ENCODE measurements at places on chromosomes 1 and 21.

DNA sequence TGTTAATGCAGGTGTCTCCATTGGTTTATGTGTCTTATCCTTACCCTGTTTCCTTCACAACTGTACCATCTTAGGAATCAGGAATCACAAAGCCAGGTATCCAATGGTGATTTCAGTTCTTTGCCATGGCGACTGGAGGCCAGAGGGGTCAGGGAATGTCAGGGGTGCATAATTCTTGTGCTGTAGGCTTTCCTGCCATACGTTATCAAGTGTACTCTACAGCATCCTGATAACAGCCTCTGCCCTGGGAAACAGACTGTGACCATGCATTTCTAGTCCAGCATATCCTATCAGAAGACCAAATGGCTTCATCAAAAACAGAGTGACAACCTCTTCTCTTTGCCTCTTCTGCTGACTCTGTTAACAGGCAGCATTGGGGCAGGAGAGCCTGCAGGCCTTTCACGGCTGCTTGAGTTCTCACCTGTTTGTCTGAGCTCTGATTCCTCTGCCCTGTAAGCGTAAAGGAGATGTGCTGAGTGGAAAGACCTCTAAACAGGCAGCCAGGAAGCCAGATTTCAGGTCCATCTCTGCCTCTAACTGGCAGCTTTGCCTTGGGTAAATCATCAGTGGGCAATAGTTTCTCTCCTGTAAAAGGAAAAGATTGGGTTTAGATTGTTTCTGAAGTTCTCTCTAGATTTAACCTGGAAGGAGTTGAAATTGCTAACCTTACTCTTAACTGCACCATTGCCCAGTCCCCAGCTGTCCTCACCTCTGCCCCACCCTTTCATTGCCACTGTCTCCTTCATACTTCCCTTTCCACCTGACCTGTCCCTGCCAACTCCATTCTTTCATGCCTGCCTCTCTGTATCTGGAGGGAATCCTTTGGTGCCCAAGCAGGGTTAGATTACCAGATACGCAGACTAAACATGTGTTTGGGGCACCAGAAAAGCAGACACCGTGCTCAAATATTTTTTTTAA lies 80.2 kb downstream of the LRRC8D start:
- H3K4me3 ChIP-seq = no peak overlapping the region
- no peaks in the 10 kb centered on the region for H3K4me1 ChIP-seq
- DNase-seq = no peak
- no peak overlapping the region for H3K27ac ChIP-seq
- H3K27me3 ChIP-seq = no peaks in the 10 kb centered on the region
- H3K36me3 ChIP-seq = no peaks in the 10 kb centered on the region

DNA sequence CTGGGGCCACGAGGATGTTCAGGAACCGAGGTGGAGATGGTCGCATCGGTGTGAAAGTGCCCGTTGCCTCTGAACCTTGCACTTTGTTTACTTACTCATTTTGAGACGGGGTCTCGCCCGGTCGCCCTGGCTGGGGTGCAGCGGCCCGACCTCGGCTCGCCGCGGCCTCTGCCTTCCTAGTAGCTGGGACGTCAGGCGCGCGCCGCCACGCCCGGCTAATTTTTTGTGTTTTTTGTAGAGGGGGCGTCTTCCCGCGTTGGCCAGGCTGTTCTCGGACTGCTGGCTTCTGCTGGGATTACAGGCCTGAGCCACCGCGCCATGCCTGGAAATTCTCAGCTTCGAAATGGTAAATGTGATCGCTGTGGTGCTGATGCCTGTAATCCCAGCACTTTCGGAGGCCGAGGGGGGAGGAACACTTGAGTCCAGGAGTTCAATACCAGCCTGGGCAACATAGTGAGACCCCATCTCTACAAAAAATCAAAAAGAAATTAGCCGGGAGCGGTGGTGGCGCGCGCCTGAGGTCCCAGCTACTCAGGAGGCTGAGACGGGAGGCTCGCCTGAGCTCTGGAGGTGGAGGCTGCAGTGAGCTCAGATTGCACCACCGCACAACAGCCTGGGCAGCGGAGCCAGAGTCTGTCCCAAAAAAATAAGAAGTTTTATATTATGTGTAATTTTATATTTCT lies 684 bp upstream of the MRPL20 start:
- peak; percentile 26 for DNase-seq
- H3K36me3 ChIP-seq = peaks cover 4% of the 10 kb centered on the region

GRCh38 chr21:21530680-21531079 lies 532.5 kb downstream of the NCAM2 start:
- no peaks in the 10 kb centered on the region for H3K36me3 ChIP-seq
- H3K4me3 ChIP-seq = no peak overlapping the region
- no peaks in the 10 kb centered on the region for H3K4me1 ChIP-seq
- H3K27ac ChIP-seq = no peak overlapping the region

DNA sequence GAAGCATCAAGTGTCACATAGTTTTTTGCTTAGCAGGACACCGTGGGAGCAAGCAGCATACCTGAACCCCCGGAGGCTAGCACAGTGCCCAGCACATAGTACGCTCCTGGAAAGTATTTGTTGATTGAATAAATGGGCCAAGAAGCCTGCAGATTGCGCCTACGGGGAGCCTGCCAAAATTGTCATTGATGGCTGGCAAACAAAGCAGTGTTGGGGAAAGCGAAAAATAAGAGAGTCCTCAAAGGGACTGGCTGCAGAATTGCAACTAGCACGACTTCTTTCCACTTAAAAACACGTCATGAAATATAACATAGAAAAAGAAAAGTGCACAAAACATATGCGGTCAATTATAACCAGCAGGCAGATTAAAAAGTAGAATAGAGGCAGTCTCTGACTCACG lies 125.2 kb upstream of the GALNT2 start:
- H3K27ac ChIP-seq = no peak overlapping the region
- H3K27me3 ChIP-seq = peaks cover 14% of the 10 kb centered on the region
- H3K4me3 ChIP-seq = no peak overlapping the region
- no peak for DNase-seq
- no peaks in the 10 kb centered on the region for H3K36me3 ChIP-seq
- H3K4me1 ChIP-seq = no peaks in the 10 kb centered on the region

DNA sequence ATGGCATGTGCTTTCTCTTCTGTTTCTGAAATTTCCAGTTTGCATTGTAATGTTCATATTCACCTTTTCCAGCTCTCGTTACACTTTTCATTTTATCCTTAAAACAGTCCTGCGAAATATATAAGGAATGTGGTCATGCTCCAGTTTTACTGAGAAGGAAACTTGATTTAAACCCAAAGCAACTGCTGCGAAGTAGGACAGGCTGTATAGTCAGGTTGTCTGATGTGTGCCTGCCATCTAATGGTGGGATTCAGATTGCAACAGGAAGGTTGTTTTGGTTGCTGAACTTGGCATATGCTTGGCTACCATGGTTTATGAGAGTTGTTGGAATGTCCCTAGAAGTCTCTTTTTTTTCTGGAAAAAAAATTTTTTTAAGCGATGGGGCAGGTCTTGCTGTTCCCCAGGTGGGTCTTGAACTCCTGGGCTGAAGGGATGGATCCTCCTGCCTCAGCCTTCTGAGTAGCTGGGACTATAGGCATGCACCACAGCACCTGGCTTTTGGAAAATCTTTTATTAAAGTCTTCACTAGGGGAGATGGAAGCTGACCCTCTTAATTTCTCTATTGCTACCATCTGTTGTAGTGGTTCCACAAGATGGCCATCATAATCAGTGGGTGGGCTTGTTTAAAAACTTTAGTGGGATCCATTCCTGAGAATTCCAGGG lies 86.9 kb downstream of the UCK2 start:
- no peaks in the 10 kb centered on the region for H3K27me3 ChIP-seq
- H3K4me1 ChIP-seq = no peaks in the 10 kb centered on the region
- H3K36me3 ChIP-seq = no peaks in the 10 kb centered on the region
- H3K4me3 ChIP-seq = no peak overlapping the region
- peak; percentile 31 for DNase-seq

- H3K27me3 ChIP-seq = no peaks in the 10 kb centered on the region
- DNase-seq = no peak
- peaks cover 81% of the 10 kb centered on the region for H3K36me3 ChIP-seq
- no peak overlapping the region for H3K4me3 ChIP-seq
These were observed 10.8 kb downstream of the ETS2 start for GRCh38 chr21:38816400-38816977.

DNA sequence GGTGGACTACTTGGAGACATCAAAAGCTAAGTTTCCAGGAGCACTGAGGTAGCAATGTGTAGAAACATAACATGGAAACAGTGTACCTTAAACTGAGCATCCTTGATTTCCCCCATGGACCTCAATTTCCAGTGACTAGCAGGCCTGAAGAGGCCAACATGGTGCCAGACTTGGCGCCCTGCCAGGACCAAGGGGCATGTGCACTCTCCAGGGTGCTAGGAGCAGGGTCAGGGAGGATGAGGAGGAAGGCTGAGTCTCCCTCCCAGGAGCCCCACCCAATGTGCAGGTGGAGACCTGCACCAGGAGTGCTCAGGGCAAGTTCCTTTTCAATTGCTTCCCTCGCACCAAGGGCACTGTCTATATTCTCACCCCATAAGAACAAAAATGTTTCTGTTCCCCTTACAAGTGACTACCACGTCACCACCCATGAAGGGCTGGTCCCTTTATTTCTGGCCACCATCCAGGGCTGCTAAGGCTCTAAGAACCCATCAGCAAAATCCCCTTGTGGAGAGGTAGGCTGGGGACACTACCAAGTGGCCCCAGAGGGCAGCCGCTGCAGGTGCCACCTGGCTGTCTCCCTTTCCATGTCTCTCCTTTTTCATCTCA lies 39.2 kb downstream of the MX1 start:
- peaks cover 34% of the 10 kb centered on the region for H3K27me3 ChIP-seq
- no peak for DNase-seq

- H3K27me3 ChIP-seq = no peaks in the 10 kb centered on the region
- peaks cover 7% of the 10 kb centered on the region for H3K4me1 ChIP-seq
- no peaks in the 10 kb centered on the region for H3K36me3 ChIP-seq
These were observed 21.0 kb downstream of the RAVER2 start for GRCh38 chr1:64765826-64766225.

DNA sequence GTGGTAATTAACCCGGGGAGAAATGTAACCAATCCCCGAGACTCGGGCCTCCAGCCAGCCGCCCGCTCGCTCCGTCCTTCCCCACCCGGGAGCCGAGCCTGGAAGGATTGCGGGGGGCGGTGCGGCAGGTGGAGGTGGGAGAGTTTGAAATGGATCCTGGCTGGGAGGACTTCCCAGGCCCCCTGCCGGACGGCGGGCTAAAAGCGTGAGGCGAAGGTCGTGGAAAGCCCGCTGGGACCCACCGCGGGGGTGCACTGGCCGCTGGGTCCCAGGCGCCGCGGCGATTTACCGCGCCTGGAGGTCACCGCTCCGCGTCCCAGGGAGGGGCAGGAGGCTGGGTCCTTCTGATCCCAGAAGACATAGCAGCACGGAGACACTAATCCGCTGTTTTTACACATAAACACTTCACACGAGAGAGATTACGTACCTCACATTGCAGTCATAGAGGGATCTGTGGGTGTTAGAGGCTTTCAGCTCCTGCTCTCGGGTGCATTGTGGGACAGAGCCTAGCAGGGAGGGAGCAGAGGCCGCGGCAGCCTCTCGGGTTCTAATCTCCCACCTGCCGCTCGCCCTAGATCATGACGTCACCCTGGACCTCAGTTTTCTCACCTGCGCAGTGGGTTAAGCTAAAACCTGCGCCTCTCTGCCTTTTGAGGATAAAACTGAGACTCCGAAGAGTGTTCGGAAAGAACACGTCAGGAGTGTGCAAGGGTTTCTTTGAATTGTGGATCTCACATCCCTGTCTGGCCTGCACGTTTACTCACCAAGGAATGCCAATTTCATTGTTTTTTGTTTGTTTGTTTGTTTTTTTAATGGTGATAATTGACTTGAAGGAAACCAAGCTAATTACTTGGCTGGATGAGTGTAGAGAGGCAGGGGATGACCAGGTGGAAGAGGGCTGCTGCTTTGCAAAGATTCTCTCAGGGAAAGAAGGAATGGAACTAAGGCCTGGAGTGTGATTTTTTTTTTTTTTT lies 17.1 kb upstream of the TMEM9 start:
- peak overlapping the region; percentile 57 for H3K4me3 ChIP-seq
- H3K36me3 ChIP-seq = no peaks in the 10 kb centered on the region
- H3K27me3 ChIP-seq = peaks cover 22% of the 10 kb centered on the region
- H3K4me1 ChIP-seq = peaks cover 18% of the 10 kb centered on the region

DNA sequence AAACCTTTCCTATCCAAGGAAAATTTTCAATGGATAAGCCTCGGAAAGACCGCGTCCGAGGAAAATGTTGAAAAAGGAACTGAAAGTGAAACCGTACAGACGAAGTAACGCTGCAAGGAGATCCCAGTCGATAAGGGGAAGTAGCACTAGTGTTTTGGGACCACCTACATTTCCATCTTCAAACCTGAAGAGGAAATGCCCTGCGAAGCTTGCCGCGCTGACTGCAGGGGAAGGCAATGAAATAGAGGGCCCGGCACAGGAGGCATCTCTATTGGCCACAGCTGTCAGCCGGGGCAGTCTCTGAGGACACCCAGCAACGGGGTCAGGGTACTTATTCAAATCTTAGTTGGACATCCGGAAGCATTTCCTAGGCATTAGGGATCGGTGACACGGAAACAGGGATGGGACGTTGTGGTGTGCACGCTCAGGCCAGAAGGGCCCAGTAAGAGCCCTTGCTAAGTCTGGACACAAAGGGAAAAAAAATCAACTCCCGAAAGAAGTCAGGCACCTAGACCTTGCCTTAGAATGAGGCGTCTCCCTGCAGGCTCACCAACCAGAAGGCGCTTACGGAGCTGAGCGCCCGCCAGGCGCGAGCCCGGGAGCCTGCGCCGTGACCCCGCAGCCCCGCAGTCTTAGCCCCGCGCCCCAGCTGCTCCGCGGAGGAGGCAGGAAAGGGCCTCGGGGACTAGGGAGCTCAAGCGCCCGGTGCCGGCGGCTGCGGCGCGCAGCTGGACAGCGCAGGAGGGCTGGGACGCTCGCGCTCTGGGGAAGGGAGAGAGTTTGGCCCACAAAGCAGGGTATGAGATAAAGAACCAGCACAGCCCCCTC lies 655 bp downstream of the USF1 start:
- H3K36me3 ChIP-seq = no peaks in the 10 kb centered on the region
- H3K4me3 ChIP-seq = peak overlapping the region; percentile 95
- peaks cover 35% of the 10 kb centered on the region for H3K4me1 ChIP-seq
- peak; percentile 53 for DNase-seq

DNA sequence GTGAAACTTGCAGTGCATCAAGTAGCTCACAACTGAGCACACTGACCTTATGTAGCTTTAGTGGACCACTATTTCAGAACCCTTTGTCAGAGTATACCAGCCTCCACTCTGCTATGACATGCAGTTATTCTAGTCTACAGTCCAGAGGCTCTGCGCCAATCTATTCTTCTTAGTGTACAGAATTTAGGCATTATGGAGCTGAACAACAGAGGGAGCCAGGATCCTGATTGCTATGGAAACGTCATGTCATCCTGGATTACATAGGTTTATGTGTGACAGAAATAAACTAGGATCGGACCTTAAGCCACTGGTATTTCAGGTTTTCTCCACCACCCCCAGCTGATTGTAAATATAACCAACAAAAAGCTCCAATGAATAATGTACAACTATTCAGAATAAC lies 48.1 kb upstream of the EEIG2 start:
- no peaks in the 10 kb centered on the region for H3K27me3 ChIP-seq
- no peak overlapping the region for H3K4me3 ChIP-seq
- no peak for DNase-seq

- H3K27me3 ChIP-seq = no peaks in the 10 kb centered on the region
- no peak for DNase-seq
- no peaks in the 10 kb centered on the region for H3K36me3 ChIP-seq
- H3K4me1 ChIP-seq = no peaks in the 10 kb centered on the region
- no peak overlapping the region for H3K27ac ChIP-seq
These were observed 1287.4 kb upstream of the B3GALT2 start for GRCh38 chr1:194473766-194474165.

- no peak for DNase-seq
- no peak overlapping the region for H3K27ac ChIP-seq
- no peaks in the 10 kb centered on the region for H3K4me1 ChIP-seq
- H3K36me3 ChIP-seq = no peaks in the 10 kb centered on the region
These were observed 146.2 kb upstream of the NFIA start for GRCh38 chr1:60936163-60936562.

- DNase-seq = no peak
- no peaks in the 10 kb centered on the region for H3K4me1 ChIP-seq
- peaks cover 3% of the 10 kb centered on the region for H3K27me3 ChIP-seq
- H3K4me3 ChIP-seq = no peak overlapping the region
- H3K27ac ChIP-seq = no peak overlapping the region
These were observed 74.6 kb downstream of the CRB1 start for GRCh38 chr1:197342669-197343068.

Measured in T-cell (primary cell).